KBM-7 (cell line): ENCODE measurements at places on chromosomes 3 and 15.

- no peak for DNase-seq
Measured at GRCh38 chr3:43004282-43004681, 25.2 kb downstream of the GASK1A start.

DNA sequence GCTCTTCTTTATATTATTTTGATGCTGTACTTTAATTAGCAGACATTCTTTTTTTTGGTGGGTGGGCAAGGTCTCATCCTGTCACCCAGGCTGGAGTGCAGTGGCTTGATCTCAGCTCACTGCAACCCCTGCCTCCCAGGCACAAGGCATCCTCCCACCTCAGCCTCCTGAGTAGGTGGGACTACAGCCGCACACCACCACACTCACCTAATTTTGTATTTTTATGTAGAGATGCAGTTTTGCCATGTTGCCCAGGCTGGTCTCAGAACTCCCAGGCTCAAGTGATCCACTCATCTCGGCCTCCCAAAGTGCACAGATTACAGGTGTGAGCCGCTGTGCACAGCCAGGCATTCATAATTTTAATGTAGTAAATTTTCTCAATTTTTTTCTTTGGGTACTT, 608.1 kb downstream of the ZNF385D start:
- DNase-seq: peak; percentile 42

GRCh38 chr3:22236490-22237270, 485.7 kb upstream of the ZNF385D start:
- peak; percentile 2 for DNase-seq

GRCh38 chr15:99211926-99212325, 37.5 kb downstream of the TTC23 start:
- no peak for DNase-seq

- DNase-seq: no peak
Measured at GRCh38 chr15:52697051-52697450, 17.9 kb upstream of the ATOSA start.

DNA sequence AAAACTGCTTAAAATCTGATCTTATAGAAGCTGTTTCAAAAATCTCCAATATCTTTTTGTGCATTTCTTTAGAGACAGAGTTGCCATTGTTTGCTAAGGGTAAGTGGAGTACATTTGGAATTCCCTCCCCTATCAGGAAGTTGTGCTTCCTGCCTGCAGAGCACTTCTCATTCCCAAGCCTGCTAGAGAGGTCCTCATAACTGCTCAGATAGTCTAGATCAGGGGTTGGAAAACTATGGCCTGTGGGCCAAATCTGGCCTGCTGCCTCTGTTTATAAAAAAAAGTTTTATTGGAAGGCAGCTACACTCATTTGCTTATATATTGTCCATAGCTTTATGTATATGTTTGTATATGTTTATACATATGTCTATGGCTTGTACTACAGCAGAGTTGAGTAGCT, 333.7 kb upstream of the PROK2 start:
- DNase-seq: no peak

- peak; percentile 73 for DNase-seq
Measured at GRCh38 chr3:12891985-12892839, 50.8 kb upstream of the RPL32 start.

- DNase-seq: no peak
Measured at GRCh38 chr3:89227634-89228033, 120.2 kb downstream of the EPHA3 start.

- no peak for DNase-seq
Measured at GRCh38 chr3:165466856-165467255, 270.7 kb upstream of the SLITRK3 start.
